ENCODE measurements at places on chromosomes 2 and 18. TPM values are rescaled to one million over a fixed set of nuclear protein-coding genes. Genes with fewer than 3 reads are reported as not detected.

KCNIP3 gene
- 0.51 TPM for total RNA-seq

PRKAG3 gene
- not detected for total RNA-seq

HNMT gene
- 1.4 TPM for total RNA-seq

OSBPL6 gene
- 5.3 TPM for total RNA-seq

CPLX4 gene
- not detected for total RNA-seq

SNORC gene
- 0.84 TPM for total RNA-seq

GPC1 gene
- total RNA-seq = 8.3 TPM

TUBA3E gene
- total RNA-seq = not detected

PRSS56 gene
- not detected for total RNA-seq

RESP18 gene
- total RNA-seq = not detected

CCDC74A gene
- 2.2 TPM for total RNA-seq

STEAP3 gene
- 3.9 TPM for total RNA-seq

MYOM1 gene
- total RNA-seq = 2.2 TPM

CENPA gene
- total RNA-seq = 5.1 TPM

DLGAP1 gene
- total RNA-seq = 0.17 TPM

B4GALT6 gene
- 3.4 TPM for total RNA-seq

MOCOS gene
- 0.34 TPM for total RNA-seq

CYP27C1 gene
- total RNA-seq = not detected

DLX1 gene
- total RNA-seq = not detected

TEX44 gene
- not detected for total RNA-seq

FZD7 gene
- 0.19 TPM for total RNA-seq

SDC1 gene
- 1.4 TPM for total RNA-seq

CTNNA2 gene
- total RNA-seq = not detected

ESPNL gene
- total RNA-seq = not detected

ANKRD30B gene
- under 0.01 TPM for total RNA-seq

FOXD4L1 gene
- 0.17 TPM for total RNA-seq

UGT1A8 gene
- not detected for total RNA-seq

CRYGC gene
- not detected for total RNA-seq

PROKR1 gene
- not detected for total RNA-seq

Measured in dermis blood vessel endothelial cell (primary cell).